ENCODE measurements at places on chromosomes 3 and 15. TPM values are rescaled to one million over a fixed set of nuclear protein-coding genes. Genes with fewer than 3 reads are reported as not detected.

RFX7 gene
- 40.4 TPM for total RNA-seq

ACTRT3 gene
- total RNA-seq, result 6.1 TPM

STARD9 gene
- 5.1 TPM for total RNA-seq

SYNPR gene
- total RNA-seq, result 0.64 TPM

DNA sequence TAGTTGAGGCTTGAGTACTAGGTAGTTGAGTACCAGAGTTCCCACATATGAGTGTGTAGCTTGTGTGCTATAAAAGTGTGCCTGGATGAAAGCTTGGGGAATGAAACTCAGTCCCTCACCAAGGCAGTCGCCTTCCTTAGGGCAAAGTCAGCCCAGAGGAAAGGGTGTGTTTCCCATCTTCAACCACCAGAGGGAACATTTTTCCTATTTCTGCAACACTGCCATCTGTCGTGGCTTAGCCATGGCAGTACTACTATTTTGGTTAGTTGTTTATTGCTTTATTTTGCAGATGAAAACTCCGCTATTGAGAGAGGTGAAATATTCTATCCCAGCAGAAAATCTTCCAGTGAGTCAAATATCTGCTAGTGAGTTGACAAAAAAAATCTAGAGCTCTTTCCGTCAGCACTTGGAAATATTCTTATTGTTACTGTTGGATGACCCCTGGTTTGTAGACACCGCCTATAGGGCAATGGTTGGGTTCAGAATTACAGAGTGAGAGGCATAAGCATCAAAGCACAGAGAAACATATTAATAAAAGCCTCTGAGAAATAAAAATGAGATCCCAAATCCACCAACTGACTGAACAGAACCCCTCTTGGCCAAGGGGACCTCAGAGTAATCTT is 239.9 kb downstream of the CPNE4 start:
- H3K4me1 ChIP-seq, result peaks cover 4% of the 10 kb centered on the region
- no peak overlapping the region for H3K4me3 ChIP-seq
- peak; percentile 54 for DNase-seq
- no peaks in the 10 kb centered on the region for H3K36me3 ChIP-seq

DNA sequence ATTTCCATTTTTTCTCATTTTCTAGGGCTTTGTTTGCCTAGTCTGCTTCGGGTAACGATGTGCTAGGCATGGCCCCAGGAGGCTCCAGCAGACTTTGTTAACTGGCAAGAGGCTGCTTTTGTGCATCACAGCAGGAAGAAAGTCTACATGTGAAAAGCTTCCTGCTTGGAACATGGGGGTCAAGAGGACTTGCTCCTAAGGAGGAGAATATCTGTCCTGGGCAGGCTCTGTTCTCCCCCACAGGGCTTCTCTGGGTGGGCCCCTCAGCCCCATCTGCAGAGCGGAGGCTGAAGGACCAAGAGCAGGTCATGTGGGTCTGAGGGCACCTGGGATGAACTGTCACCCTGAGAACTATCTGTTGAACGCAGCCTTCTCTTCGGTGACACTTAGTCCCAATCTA is 94.7 kb downstream of the CCNL1 start:
- no peaks in the 10 kb centered on the region for H3K27me3 ChIP-seq
- no peak overlapping the region for H3K27ac ChIP-seq
- peak; percentile 69 for DNase-seq
- H3K4me3 ChIP-seq, result no peak overlapping the region
- peaks cover 2% of the 10 kb centered on the region for H3K36me3 ChIP-seq
- peaks cover 9% of the 10 kb centered on the region for H3K4me1 ChIP-seq

- peaks cover 28% of the 10 kb centered on the region for H3K4me1 ChIP-seq
- no peak overlapping the region for H3K4me3 ChIP-seq
- no peak overlapping the region for H3K27ac ChIP-seq
- H3K27me3 ChIP-seq, result no peaks in the 10 kb centered on the region
Observed at GRCh38 chr3:71051893-71052687, 531.4 kb downstream of the FOXP1 start.

DNA sequence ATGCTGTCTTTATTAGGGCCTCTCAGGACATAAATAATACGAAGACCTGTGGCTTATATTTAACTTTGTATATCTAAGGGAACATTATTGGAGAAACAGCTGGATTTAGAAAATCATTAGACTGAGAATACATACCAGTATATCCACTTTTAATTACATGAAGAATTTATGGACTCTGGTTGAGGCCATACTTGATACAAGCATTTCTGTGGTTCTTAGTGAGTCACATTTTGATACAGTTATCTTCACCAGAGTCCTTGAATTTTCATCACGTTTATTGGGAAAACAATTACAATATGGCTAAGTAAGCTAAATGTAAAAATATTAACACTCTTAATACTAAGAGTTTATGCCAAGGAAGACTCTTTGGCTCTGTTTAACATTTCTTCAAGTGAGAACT is 9.9 kb downstream of the KIF23 start:
- no peaks in the 10 kb centered on the region for H3K4me1 ChIP-seq
- no peak overlapping the region for H3K27ac ChIP-seq
- H3K36me3 ChIP-seq, result peaks cover 51% of the 10 kb centered on the region
- no peak for DNase-seq

DNA sequence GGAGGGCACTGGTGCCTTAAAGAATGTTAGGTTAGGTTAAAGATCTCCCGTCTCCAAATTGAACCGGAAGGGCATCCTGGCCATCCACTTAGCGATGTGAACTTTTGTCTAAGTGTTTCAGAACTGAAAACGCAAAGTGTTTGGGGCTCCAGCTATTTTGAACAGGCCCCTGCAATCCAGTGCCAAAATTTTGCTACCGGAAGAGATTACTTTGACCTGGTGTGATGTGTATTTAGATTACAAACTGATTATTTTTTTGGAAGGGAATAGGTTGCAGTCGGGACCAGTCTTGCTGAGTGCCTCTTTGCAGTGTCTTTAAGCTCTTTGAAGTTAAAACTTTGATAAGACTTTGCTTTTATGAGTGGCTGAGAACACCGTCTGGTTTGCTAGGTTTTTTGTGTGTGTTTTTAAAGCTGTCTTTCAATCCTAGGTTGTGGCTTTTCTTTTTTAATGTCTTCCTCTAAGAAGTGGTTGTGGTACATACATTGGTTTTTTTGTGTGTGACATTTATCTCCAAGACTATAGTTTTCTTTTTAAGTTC is 179.6 kb downstream of the OR4M2 start:
- no peak for DNase-seq
- no peaks in the 10 kb centered on the region for H3K4me1 ChIP-seq
- no peak overlapping the region for H3K4me3 ChIP-seq
- H3K36me3 ChIP-seq, result peaks cover 44% of the 10 kb centered on the region

GRCh38 chr3:133169331-133170068 is 131.3 kb downstream of the TMEM108 start:
- H3K27me3 ChIP-seq, result no peaks in the 10 kb centered on the region
- no peak overlapping the region for H3K4me3 ChIP-seq
- DNase-seq, result no peak

GRCh38 chr3:125054449-125055329 is 1.1 kb downstream of the HEG1 start:
- peaks cover 4% of the 10 kb centered on the region for H3K36me3 ChIP-seq
- H3K27ac ChIP-seq, result no peak overlapping the region
- no peak for DNase-seq
- H3K4me3 ChIP-seq, result peak overlapping the region; percentile 86
- peaks cover 14% of the 10 kb centered on the region for H3K27me3 ChIP-seq
